ENCODE measurements at places on chromosomes 7 and 10.

DNA sequence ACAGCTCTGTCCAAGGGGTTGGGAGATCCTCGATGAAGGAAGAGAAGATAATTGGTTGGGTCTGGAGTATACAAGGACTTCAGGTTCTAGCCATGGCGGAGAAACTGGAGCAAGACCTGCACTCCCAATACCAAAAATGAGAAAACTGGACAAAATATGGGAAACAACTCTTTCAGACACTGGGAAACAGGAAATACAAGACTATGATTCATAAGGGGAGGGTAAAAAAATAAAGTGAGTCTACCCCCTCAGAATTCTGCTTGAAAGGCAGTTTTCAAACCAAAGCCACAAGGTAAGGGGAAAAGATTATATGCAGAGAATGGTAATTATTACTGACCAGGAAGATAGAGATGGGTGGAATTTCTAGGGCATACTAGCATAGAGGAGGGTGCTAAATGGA, 10.2 kb upstream of the SEC61G start:
- no peaks in the 10 kb centered on the region for H3K36me3 ChIP-seq
- H3K27me3 ChIP-seq = no peaks in the 10 kb centered on the region
- DNase-seq = no peak
- H3K27ac ChIP-seq = no peak overlapping the region

DNA sequence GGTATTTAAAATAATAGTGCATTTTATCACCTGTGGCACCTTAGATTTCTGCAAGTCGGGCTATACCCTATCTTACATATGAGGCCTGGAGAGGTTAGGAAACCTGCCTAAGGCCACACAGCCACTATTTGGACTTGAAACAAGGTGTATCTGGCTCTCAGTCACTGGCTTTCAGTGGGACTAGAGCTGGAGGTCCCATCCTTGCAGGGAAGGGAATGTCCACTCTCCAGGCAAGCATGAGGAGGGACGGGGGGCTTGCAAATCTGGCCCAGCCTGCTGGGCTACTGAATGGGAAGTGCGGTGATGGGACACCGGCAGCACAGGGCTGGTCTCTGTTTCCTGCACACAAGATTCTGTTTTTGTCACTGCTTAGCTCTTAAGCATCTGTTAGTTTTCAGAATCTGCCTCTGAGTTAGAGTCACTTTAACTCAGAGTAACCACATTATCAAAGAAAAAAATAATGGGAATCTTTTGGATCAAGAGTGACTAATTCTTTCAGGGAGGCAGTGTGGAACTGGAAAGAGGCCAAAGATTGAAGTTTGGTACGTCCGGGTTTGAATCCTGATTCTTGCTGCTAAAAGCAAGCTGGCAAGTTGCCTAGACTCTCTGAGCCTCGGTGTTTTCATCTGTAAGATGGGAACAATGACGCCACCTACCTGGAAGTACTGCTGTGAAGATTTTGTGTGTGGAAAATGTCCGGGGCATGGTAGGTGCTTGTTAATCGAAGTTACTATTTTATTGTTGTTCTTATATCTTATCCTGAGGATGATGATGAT, 33.8 kb upstream of the HABP2 start:
- no peaks in the 10 kb centered on the region for H3K27me3 ChIP-seq
- no peak overlapping the region for H3K4me3 ChIP-seq
- no peak for DNase-seq
- no peaks in the 10 kb centered on the region for H3K36me3 ChIP-seq
- no peak overlapping the region for H3K27ac ChIP-seq
- peaks cover under 1% of the 10 kb centered on the region for H3K4me1 ChIP-seq

GRCh38 chr10:103679096-103679790, 176.1 kb downstream of the SH3PXD2A start:
- no peak for DNase-seq
- peaks cover 6% of the 10 kb centered on the region for H3K4me1 ChIP-seq
- H3K4me3 ChIP-seq = no peak overlapping the region
- no peaks in the 10 kb centered on the region for H3K27me3 ChIP-seq
- H3K36me3 ChIP-seq = no peaks in the 10 kb centered on the region
- no peak overlapping the region for H3K27ac ChIP-seq

- H3K4me3 ChIP-seq = no peak overlapping the region
- no peak for DNase-seq
- no peaks in the 10 kb centered on the region for H3K4me1 ChIP-seq
- no peak overlapping the region for H3K27ac ChIP-seq
Observed at GRCh38 chr10:124996854-124997215, 54.9 kb downstream of the ZRANB1 start.

- no peak for DNase-seq
- H3K36me3 ChIP-seq = peaks cover 92% of the 10 kb centered on the region
- H3K4me1 ChIP-seq = no peaks in the 10 kb centered on the region
- H3K4me3 ChIP-seq = no peak overlapping the region
Observed at GRCh38 chr10:103419101-103419500, 22.7 kb downstream of the PDCD11 start.

DNA sequence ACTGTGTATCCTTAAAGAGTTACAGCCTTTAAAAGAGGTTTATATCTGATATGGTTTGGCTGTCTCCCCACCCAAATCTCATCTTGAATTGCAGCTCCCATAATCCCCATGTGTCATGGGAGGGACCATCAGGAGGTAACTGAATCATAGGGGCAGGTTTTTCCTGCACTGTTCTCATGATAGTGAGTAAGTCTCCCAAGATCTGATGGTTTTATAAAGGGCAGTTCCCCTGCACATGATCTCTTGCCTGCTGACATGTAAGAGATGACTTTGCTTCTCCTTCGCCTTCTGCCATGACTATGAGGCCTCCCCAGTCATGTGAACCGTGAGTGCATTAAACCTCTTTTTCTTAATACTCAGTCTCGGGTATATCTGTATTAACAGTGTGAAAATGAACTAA, 9.7 kb downstream of the RTKN2 start:
- H3K4me3 ChIP-seq = no peak overlapping the region
- H3K36me3 ChIP-seq = no peaks in the 10 kb centered on the region
- no peaks in the 10 kb centered on the region for H3K4me1 ChIP-seq
- H3K27ac ChIP-seq = no peak overlapping the region
- no peaks in the 10 kb centered on the region for H3K27me3 ChIP-seq

- H3K36me3 ChIP-seq = no peaks in the 10 kb centered on the region
- peaks cover 2% of the 10 kb centered on the region for H3K4me1 ChIP-seq
- DNase-seq = no peak
- no peaks in the 10 kb centered on the region for H3K27me3 ChIP-seq
- H3K4me3 ChIP-seq = no peak overlapping the region
Observed at GRCh38 chr7:111370002-111370401, 192.3 kb downstream of the IMMP2L start.

DNA sequence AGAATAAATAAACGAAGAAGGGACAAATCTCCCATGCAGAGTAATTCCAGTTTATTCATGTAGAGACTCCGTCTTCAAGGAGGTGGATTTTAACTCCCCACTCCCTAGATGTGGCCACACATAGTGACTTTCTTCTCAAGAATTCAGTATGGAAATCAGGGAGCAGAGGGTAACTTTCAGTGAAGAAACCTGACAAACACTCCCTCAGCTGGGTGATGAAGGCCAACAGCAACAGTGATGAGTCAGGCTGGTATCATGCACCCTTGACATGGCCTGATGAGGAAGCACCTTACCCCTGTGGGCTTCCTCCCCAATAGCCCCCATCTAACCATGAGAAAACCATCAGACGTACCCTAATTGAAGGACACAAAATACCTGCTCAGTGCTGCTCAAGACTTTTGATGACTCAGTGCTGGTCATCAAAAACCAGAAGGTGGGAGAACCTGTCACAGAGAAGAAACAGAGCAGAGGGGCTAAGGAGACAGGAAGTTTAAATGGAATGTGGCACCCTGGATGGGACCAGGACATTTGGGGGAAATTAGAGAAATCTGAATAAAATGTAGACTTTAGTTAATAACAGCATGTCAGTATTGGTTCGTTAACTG, 50.6 kb downstream of the ADAMTS14 start:
- peaks cover 14% of the 10 kb centered on the region for H3K36me3 ChIP-seq
- H3K27me3 ChIP-seq = no peaks in the 10 kb centered on the region
- H3K27ac ChIP-seq = no peak overlapping the region
- H3K4me1 ChIP-seq = peaks cover 10% of the 10 kb centered on the region
- H3K4me3 ChIP-seq = no peak overlapping the region
- DNase-seq = peak; percentile 66

DNA sequence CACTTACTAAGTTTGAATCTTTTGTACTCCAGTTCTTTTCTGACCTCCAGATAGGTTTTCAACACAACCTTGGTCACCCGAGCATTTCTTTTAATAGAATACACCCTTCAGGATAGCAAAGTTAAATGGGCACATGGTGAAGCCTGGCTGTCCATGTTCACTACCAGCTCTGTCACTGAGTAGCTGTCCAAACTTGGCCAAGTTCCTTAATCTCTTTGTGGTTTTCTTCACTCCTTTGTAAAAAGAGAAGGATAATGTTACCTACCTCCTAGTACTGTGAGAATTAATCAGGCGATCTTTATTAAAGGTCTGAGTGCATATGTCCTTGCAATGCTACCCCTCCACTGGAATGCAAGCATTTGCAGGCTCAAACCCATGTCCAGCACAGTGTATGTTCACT, 128.1 kb upstream of the PTPRZ1 start:
- no peaks in the 10 kb centered on the region for H3K36me3 ChIP-seq
- H3K4me3 ChIP-seq = no peak overlapping the region
- H3K27ac ChIP-seq = no peak overlapping the region
- H3K27me3 ChIP-seq = no peaks in the 10 kb centered on the region
- H3K4me1 ChIP-seq = no peaks in the 10 kb centered on the region

DNA sequence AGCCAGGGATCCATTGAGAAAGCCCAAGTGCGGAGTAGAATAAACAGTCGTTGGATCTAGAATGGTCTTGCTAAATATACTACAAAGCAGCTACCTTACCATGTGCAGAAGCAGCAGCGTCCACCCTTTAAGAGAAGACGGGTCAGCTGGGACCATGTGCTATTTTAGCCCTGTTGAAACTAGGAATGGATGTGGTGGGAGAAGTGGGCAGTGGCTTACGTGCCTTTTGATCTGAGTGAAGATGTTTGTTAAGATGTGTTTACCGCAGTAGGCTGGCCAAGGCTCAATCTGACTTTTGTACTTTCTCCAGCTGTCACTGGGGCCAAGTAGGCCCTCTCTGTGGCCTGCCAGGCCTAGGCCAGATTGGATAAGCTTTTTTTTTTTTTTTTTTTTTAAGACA, 9.2 kb downstream of the HABP2 start:
- peaks cover 6% of the 10 kb centered on the region for H3K4me1 ChIP-seq
- H3K27me3 ChIP-seq = 0 out of 2 replicates have a peak, but pooled peaks cover 4% of the 10 kb centered on the region
- no peak overlapping the region for H3K27ac ChIP-seq
- no peak overlapping the region for H3K4me3 ChIP-seq
- no peak for DNase-seq
- no peaks in the 10 kb centered on the region for H3K36me3 ChIP-seq

- H3K27me3 ChIP-seq = no peaks in the 10 kb centered on the region
- H3K4me1 ChIP-seq = no peaks in the 10 kb centered on the region
- no peak overlapping the region for H3K27ac ChIP-seq
- no peak overlapping the region for H3K4me3 ChIP-seq
- no peak for DNase-seq
Observed at GRCh38 chr10:94351089-94351488, 11.7 kb downstream of the NOC3L start.

DNA sequence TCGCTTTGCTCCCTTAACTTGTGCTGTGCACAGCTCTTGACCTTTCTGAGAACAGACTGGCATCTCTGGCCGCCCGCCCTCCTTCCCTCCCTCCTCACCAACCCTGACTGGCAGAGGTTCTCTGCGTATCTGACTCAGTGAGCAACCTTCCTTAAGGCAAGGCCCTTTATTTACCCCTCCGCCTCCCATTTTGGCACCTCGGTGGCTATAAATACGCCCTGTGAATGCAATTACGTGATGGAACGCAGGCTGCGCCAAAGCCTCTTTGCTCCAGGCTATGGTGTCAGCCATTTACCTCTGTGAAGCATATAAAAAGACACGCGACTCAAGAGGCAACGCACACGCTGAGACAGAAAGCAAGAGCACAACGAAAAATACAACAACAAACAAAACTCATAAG, 764.3 kb downstream of the SUGCT start:
- DNase-seq = no peak
- H3K4me1 ChIP-seq = no peaks in the 10 kb centered on the region
- H3K27ac ChIP-seq = no peak overlapping the region
- H3K36me3 ChIP-seq = no peaks in the 10 kb centered on the region

DNA sequence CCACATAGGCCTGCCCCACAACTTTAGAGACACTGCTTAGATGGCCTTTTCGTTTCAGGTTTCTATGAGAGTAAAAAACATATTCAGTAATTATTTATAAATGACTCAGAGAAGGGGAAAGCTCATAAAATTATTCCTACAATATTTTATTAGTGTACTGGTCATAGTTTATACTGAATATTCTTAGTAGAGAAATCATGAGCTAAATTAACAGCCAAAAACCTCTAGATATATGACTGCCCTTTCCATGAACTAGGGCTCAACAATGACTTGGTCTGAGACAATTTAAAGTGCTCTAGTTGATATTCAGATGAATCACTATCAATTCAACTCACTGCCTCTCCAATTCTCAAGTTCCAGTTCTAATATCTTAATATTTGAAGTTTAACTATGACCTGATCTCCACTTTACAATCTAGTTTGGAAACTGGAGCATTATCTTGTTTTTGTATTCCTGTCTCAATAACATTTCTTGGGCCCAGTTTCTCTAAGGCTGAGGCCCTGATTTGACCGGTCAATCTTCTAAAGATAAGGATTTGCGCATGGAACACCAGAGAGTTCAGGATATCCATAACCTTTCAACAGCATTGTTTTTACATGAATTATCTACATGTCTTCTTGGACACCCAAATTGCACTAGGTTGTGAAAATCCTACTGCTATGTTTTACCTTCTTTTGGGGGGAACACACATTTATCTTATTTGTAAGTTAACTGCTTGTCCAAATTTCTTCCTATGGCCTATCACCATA, 141.6 kb downstream of the DGKB start:
- H3K27ac ChIP-seq = no peak overlapping the region
- H3K4me3 ChIP-seq = no peak overlapping the region
- H3K4me1 ChIP-seq = no peaks in the 10 kb centered on the region
- no peaks in the 10 kb centered on the region for H3K36me3 ChIP-seq
- DNase-seq = no peak
- H3K27me3 ChIP-seq = no peaks in the 10 kb centered on the region

- H3K36me3 ChIP-seq = no peaks in the 10 kb centered on the region
- no peak overlapping the region for H3K4me3 ChIP-seq
Observed at GRCh38 chr10:2282202-2282601, 544.9 kb upstream of the ADARB2 start.

DNA sequence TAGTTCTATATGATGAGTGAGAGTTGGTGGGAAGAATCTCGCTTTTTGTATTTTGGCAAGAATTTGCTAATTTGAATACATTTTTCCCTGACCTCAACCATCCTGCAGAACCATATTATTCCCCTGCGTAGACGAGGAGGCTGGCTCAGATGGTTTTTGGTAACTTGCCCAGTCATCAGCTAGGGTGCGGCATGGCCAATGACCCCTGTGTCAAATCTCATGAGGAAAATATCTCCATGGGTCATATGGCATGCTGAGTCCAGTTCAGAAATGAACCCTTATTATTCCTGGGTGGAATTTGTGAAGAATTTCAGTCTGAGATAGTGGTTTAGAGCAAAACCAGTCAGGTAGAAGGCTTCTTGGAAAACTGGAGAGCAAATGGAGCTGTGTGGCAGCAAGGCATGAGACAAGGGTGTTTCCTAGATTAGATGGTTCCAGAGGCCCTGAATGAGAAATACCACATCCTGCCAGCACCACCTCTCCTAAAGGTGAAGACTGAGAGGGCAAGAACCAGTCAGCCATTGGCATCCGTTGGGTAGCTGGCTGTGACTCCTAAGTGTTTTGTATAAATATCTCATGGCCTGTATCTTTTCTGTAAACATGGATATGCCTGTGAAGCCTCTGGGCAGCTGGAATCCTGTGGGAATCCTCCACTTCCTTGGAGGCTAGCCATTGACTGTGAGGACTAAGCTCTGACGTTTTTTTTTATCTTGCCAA, 5.8 kb upstream of the UPP1 start:
- H3K4me1 ChIP-seq = peaks cover 65% of the 10 kb centered on the region
- no peaks in the 10 kb centered on the region for H3K36me3 ChIP-seq
- DNase-seq = no peak
- no peak overlapping the region for H3K27ac ChIP-seq
- H3K4me3 ChIP-seq = no peak overlapping the region
- H3K27me3 ChIP-seq = no peaks in the 10 kb centered on the region
